ENCODE measurements at places on chromosomes 5 and 9.

DNA sequence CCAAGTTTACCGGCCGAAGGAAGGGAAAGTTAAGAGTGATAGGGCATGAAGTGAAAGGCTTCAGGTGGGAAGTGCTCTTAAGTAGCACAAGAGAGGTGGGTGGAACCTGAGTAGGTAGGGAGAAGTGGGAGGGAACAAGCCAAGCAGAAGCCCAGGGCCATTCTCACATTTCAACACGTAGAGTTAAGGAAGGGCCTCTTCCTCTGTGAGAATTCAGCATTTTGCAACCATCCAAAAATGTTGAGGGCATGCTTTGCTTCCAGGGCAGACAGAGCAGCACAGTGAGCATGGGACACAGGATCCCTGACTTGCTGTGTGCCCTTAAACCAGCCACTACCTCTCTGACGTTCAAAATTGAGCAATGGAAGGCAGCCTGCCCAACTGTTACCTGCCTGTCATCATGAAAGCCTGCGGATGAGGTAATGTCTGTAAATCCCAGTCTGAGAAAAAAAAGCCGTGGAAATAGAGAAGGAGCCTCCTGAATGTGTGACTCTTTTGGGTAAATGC lies 3.3 kb downstream of the CYFIP2 start:
- H3K27me3 ChIP-seq: peaks cover 14% of the 10 kb centered on the region
- no peak overlapping the region for H3K4me3 ChIP-seq
- H3K36me3 ChIP-seq: no peaks in the 10 kb centered on the region
- H3K27ac ChIP-seq: no peak overlapping the region
- H3K4me1 ChIP-seq: no peaks in the 10 kb centered on the region
- no peak for DNase-seq

DNA sequence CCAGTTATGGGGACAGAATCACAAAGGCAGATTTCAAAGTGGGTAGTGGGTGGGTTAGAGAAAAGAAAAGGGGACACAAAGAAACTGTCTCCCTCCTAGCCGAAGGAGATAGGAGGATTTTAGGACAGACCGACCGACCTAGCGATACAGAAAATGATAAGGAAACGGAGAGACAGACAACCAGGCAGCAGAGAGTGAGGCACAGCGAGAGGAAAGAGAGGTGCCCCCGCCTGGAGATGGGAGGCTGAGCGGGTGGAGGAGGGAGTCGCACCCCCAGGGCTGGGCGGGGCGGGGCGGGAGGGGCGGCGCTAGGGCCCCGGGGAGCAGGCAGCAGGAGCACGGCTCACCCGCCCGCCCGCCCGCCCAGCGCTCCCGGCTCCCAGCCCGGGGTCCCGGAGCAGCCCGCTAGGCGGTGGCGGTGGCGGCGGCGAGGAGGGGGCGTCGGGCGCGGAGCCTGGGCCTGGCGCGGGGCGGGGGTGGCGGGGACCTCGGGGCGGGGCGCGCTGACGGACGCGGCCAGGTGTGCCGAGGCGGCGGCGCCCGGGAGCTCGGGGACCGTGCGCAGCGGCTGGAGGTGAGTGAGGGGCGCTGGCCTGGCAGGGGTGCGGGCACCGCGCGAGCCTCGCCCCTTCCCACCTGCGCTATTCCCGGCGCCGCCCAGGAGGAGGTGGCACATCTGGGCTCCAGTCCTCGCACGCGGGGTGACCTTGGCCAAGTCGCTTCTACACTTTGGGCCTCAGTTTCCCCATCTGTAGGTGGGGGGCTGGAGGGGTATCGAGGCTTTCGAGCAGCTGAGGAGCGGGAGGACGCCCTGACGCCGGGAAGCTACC lies 15.9 kb upstream of the SYNPO start:
- no peaks in the 10 kb centered on the region for H3K36me3 ChIP-seq
- H3K27ac ChIP-seq: peak overlapping the region; percentile 27
- no peaks in the 10 kb centered on the region for H3K27me3 ChIP-seq
- DNase-seq: no peak

DNA sequence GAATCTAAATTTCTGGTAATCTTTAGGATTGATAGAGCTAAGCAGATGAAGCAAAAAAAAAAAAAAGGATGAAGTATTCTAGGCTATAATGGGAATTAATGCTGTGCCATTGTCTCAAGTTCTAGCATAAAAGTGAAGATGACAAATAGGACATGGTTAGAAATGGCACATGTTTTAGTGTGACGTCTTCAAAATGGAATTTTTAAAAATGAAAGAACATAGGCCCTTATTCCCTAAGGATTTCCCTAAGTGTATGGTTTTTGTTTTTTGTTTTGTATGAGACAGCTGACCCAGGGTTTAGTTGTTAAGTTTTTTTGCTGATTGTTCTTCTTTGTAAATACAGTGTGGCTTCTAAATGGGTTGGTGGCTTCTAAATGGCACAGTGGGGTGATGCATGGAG lies 7.1 kb downstream of the TLE4 start:
- no peak overlapping the region for H3K4me3 ChIP-seq
- H3K4me1 ChIP-seq: peaks cover 8% of the 10 kb centered on the region
- peaks cover 3% of the 10 kb centered on the region for H3K36me3 ChIP-seq
- H3K27ac ChIP-seq: no peak overlapping the region
- no peaks in the 10 kb centered on the region for H3K27me3 ChIP-seq
- DNase-seq: no peak

- H3K36me3 ChIP-seq: no peaks in the 10 kb centered on the region
- no peaks in the 10 kb centered on the region for H3K27me3 ChIP-seq
- no peak overlapping the region for H3K4me3 ChIP-seq
- DNase-seq: peak; percentile 14
- no peak overlapping the region for H3K27ac ChIP-seq
Observed at GRCh38 chr5:167688341-167689130, 602.9 kb upstream of the WWC1 start.

DNA sequence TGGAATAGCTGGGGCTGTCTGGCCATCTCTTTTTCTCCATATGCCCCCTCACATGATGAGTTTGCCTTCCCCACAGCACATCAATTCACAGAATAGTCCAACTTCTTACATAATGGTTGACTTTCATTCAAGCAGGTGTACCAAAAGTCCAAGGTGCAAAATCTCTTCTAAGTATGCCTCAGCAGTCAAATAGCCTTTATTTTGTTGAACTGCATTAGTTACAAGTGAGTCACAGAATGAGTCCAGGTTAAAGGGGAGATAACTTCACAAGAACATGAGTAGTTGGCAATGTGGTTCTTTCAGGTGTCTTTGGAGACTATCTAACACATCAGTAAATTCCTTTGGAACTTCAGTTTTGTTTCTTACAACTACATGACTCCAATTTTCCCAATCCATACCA lies 672.5 kb downstream of the PRELID2 start:
- H3K27me3 ChIP-seq: no peaks in the 10 kb centered on the region
- H3K4me3 ChIP-seq: no peak overlapping the region
- H3K27ac ChIP-seq: no peak overlapping the region
- no peaks in the 10 kb centered on the region for H3K36me3 ChIP-seq
- H3K4me1 ChIP-seq: peaks cover 4% of the 10 kb centered on the region
- no peak for DNase-seq

DNA sequence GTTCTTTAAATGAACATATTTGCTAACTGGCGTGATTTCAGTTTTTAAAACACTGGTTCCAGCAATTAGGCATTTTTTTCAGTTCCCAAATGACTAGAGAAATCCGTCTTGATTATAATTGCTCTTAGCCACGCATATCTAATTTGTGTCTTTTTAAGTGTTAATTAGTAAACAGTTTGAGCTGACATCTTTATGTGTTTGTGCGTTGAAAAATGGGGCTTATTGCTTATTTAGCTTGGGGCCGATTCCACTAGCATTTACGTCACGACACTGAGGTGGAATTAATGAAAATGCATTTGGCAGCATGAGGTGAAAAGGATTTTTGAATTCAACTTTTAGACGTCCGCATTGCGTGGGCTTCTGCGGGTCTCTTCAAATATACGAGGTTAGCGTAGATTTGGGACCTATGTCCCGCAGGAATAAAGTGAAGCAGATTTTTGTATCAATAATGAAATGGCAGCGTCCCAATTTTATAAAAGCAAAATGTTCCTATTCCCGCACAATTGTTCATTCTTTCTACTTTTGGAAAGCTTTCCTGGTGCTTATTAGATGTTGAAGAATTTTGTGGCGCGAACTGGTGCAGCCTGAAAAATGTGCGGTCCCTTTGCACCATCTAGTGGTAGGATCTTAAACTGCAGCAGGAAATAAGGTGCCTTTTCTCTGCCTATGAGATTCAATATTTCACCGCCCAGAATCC lies 122.7 kb upstream of the LMX1B start:
- no peak overlapping the region for H3K27ac ChIP-seq
- peak; percentile 69 for DNase-seq
- no peaks in the 10 kb centered on the region for H3K4me1 ChIP-seq
- H3K36me3 ChIP-seq: no peaks in the 10 kb centered on the region
- H3K4me3 ChIP-seq: no peak overlapping the region
- H3K27me3 ChIP-seq: no peaks in the 10 kb centered on the region

DNA sequence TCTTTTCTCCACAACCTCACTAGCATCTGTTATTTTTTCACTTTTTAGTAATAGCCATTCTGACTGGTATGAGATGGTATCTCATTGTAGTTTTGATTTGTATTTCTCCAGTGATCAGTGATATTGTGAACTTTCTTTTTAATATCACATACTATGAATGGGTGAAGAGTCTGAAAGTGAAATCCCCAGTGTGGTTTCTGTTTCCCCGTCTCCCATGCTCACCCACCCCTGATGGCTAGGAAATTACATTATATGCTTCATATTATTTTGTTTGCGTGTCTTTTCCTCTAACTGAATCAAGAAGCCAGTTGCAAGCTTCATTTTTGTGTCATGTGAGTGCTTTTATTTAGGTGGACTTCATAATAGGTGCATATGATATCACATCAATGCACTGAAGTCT lies 171.1 kb downstream of the ARHGAP26 start:
- H3K4me1 ChIP-seq: no peaks in the 10 kb centered on the region
- no peak overlapping the region for H3K27ac ChIP-seq
- DNase-seq: no peak
- H3K4me3 ChIP-seq: no peak overlapping the region

GRCh38 chr9:124973807-124974206 lies 32.9 kb upstream of the GOLGA1 start:
- H3K27me3 ChIP-seq: no peaks in the 10 kb centered on the region
- H3K4me1 ChIP-seq: no peaks in the 10 kb centered on the region
- peaks cover 8% of the 10 kb centered on the region for H3K36me3 ChIP-seq
- no peak for DNase-seq
- H3K27ac ChIP-seq: no peak overlapping the region
- no peak overlapping the region for H3K4me3 ChIP-seq

GRCh38 chr5:84474126-84474525 lies 89.4 kb upstream of the EDIL3 start:
- H3K36me3 ChIP-seq: no peaks in the 10 kb centered on the region
- H3K27ac ChIP-seq: no peak overlapping the region
- no peak overlapping the region for H3K4me3 ChIP-seq
- H3K27me3 ChIP-seq: no peaks in the 10 kb centered on the region

- H3K36me3 ChIP-seq: peaks cover 29% of the 10 kb centered on the region
- no peak overlapping the region for H3K4me3 ChIP-seq
- no peak overlapping the region for H3K27ac ChIP-seq
- H3K27me3 ChIP-seq: no peaks in the 10 kb centered on the region
- DNase-seq: no peak
Observed at GRCh38 chr9:133791069-133791468, 52.9 kb upstream of the SARDH start.

DNA sequence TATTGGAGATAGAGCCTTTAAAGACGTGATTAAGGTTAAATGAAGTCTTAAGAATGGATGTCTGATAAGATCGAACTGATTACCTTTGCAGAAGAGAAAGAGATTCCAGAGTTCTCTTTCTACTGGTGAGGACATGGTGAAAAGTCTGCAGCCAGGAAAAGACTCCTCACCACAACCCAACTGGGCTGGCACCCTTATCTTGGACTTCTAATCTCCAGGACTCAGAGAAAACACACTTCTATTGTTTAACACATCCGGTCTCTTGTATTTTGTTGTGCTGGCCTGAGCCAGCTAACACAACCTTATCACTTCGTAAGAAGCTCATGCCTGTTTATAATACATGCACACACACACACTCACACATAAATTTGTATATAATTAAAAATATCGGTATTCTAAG lies 489.1 kb downstream of the PRDM9 start:
- no peak for DNase-seq
- no peaks in the 10 kb centered on the region for H3K4me1 ChIP-seq
- no peaks in the 10 kb centered on the region for H3K36me3 ChIP-seq
- no peaks in the 10 kb centered on the region for H3K27me3 ChIP-seq
- no peak overlapping the region for H3K27ac ChIP-seq

- H3K4me1 ChIP-seq: no peaks in the 10 kb centered on the region
- H3K27me3 ChIP-seq: no peaks in the 10 kb centered on the region
- DNase-seq: no peak
- H3K36me3 ChIP-seq: no peaks in the 10 kb centered on the region
- no peak overlapping the region for H3K4me3 ChIP-seq
Observed at GRCh38 chr5:156431956-156432829, 105.2 kb downstream of the SGCD start.

GRCh38 chr9:137873408-137873807 lies 4.2 kb upstream of the CACNA1B start:
- no peak overlapping the region for H3K27ac ChIP-seq
- DNase-seq: no peak
- H3K27me3 ChIP-seq: no peaks in the 10 kb centered on the region

DNA sequence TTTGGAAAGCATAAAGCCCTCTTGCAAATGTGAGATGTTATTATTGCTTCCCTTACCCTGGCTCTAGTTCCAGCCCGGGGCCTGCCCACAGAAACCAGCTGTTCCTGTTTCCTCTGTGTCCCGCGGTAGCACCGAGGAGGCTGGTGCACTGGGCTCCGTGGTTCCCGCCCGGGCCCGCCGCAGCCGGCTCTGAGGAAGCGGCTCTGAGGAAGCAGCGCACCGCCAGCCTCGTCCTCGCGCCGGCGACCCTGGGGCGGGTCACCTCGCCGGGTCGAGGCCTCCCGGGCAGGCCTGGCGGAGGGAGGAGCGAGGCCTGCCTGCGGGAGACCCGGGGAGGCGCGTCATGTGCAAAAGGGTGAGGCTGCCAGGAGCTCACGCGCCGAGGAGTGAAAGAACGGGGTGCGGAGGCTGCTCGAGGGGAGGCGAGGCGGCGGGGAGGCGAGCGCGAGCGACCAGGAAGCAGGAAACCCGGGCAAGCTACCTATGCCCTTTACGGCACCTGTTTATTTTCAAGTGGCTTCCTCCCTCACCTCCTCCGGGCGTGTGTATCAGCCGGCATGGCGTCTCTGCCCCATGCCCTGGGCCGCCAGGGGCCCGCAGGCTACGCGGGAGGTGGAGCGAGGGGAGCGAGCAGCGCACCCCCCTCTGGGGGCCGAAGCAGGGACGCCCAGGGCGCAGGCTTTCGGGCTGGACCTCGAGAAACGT lies 61.3 kb upstream of the MEGF10 start:
- peak overlapping the region; percentile 47 for H3K4me3 ChIP-seq
- H3K36me3 ChIP-seq: no peaks in the 10 kb centered on the region
- no peak overlapping the region for H3K27ac ChIP-seq
- H3K4me1 ChIP-seq: no peaks in the 10 kb centered on the region

- H3K4me3 ChIP-seq: no peak overlapping the region
- H3K27me3 ChIP-seq: no peaks in the 10 kb centered on the region
- H3K27ac ChIP-seq: no peak overlapping the region
- H3K4me1 ChIP-seq: no peaks in the 10 kb centered on the region
- no peaks in the 10 kb centered on the region for H3K36me3 ChIP-seq
Observed at GRCh38 chr5:90015584-90016018, 394.0 kb downstream of the CETN3 start.

All from IMR-90 (cell line).